ENCODE measurements at places on chromosomes 13 and 19. TPM values are rescaled to one million over a fixed set of nuclear protein-coding genes. Genes with fewer than 3 reads are reported as not detected.

- DNase-seq = no peak
Measured at GRCh38 chr13:52644108-52644507, 1.9 kb downstream of the HNRNPA1L2 start.

FAM32A gene
- total RNA-seq = 113 TPM

ATP8A2 gene
- 3.2 TPM for total RNA-seq

GRCh38 chr19:11168568-11168967 lies 13.0 kb upstream of the SPC24 start:
- DNase-seq = peak; percentile 94
